Suprapubic skin (tissue), 4 donors: ENCODE measurements at places on chromosomes 12 and 14. TPM values are rescaled to one million over a fixed set of nuclear protein-coding genes. Genes with fewer than 3 reads are reported as not detected.

DNA sequence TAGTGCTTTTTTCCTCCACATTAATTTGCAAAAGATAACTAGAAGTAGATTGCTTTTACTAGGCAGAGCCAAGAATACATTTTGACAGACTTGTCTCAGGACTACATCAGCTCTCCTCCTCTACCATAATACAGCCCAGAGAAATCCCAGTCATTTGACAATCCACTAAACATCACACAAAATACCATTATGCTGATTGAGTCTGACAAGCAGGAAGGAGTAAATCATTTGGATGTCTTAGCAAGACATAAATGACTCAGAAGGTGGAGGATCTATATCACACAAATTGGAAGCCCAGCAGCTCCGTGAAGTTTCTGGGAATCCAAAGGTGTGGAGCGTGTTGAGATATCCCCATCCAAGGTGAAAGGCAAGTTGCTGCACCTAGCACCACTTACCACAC, 75.4 kb upstream of the FKBP4 start:
- no peak overlapping the region for H3K4me3 ChIP-seq
- no peak overlapping the region for H3K27ac ChIP-seq
- H3K4me1 ChIP-seq = no peaks in the 10 kb centered on the region

DNA sequence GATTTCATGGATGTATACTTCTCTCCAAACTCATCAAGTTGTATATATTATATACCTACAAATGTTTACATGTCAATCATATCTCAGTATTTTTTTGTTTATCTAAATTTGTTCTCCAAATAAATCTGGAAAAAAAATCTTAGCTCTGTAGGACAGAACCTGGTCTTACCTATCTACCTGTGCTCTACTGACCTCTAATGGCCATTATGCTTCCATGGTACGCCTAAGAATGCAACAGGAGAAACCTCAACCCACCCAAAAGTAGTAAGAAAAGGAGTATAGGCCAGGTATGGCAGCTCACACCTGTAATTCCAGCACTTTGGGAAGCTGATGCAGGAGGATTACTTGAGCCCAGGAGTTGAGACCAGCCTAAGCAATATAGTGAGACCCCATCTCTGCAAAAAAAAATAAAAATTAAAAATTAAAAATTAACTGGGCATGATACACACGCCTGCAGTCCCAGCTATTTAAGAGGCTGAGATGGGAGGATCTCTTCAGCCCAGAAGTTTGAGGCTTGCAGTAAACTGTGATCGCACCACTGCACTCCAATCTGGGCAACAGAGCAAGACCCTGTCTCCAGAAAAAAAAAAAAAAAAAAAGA, 8.7 kb downstream of the OR11H4 start:
- no peak for DNase-seq
- no peaks in the 10 kb centered on the region for H3K4me1 ChIP-seq
- H3K36me3 ChIP-seq = no peaks in the 10 kb centered on the region
- H3K4me3 ChIP-seq = no peak overlapping the region
- H3K27ac ChIP-seq = no peak overlapping the region
- H3K27me3 ChIP-seq = no peaks in the 10 kb centered on the region

DNA sequence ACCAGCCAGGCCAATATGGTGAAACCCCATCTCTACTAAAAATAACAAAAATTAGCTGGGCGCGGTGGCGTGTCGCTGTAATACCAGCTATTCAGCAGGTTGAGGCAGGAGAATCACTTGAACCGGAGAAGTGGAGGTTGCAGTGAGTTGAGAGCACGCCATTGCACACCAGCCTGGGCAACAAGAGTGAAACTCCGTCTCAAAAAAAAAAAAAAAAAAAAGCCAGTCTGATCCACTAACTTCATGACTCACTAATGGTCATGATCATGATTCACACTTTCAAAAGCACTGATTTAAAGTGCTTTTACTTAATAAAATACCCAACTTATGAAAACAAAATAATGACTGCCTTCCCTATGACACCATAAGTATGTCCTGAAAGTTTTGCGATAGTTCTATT, 38.4 kb upstream of the CPM start:
- H3K4me3 ChIP-seq = no peak overlapping the region
- no peaks in the 10 kb centered on the region for H3K4me1 ChIP-seq
- no peaks in the 10 kb centered on the region for H3K27me3 ChIP-seq
- DNase-seq = no peak
- H3K36me3 ChIP-seq = no peaks in the 10 kb centered on the region

- H3K27ac ChIP-seq = no peak overlapping the region
- H3K4me1 ChIP-seq = no peaks in the 10 kb centered on the region
- no peak overlapping the region for H3K4me3 ChIP-seq
These were observed 296.6 kb downstream of the ADGRD1 start for GRCh38 chr12:131250028-131250950.

- H3K36me3 ChIP-seq = no peaks in the 10 kb centered on the region
- no peaks in the 10 kb centered on the region for H3K4me1 ChIP-seq
- H3K27me3 ChIP-seq = peaks cover 5% of the 10 kb centered on the region
- H3K27ac ChIP-seq = no peak overlapping the region
- DNase-seq = no peak
- no peak overlapping the region for H3K4me3 ChIP-seq
These were observed 11.1 kb upstream of the PIP4K2C start for GRCh38 chr12:57579677-57580465.

DNA sequence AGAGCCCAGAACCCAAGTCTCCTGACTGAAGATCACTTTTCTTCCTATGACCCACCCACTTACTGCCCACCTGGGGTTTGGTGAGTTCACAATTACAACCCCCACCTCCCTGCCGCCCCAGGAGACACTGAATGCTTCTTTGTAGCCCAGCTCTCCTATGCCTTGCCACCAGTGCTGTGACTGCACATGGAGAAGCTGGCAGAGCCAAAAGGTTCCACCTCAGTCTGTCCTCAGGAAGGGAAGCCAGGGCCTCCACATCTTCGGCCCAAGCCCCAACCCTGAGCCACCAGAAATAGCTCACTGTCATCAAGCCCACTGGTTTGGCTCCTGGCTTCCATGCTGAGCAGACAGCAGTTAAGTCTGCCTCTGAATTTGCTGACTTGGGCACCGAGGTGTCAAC, 25.6 kb downstream of the OTUB2 start:
- no peaks in the 10 kb centered on the region for H3K27me3 ChIP-seq
- DNase-seq = no peak
- H3K27ac ChIP-seq = no peak overlapping the region
- no peak overlapping the region for H3K4me3 ChIP-seq

DNA sequence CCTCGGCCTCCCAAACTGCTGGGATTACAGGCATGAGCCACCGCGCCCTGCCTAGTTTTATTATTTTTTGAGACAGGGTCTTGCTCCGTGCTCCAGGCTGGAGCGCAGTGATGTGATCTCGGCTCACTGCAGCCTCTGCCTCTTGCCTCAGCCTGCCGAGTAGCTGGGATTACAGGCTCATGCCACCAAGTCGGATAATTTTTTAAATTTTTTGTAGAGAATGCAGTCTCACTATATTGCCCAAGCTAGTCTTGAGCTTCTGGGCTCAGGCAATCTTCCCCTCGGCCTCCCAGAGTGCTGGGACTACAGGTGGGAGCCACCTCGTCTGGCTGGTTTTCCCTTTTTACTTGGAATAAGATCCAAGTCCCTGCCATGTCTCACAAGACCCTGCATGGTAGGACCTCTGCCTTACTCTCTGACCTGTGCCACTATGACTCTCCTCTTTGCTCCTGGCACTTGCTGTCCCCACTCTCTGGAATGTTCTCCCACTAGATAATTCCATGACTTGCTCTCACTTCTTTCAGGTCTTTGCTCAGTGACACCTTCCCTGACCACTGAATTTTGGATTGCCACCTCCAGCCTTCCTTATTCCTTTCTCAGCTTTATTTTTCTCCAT, 7.7 kb upstream of the RARG start:
- peaks cover 27% of the 10 kb centered on the region for H3K4me1 ChIP-seq
- H3K4me3 ChIP-seq = no peak overlapping the region
- H3K36me3 ChIP-seq = no peaks in the 10 kb centered on the region

DNA sequence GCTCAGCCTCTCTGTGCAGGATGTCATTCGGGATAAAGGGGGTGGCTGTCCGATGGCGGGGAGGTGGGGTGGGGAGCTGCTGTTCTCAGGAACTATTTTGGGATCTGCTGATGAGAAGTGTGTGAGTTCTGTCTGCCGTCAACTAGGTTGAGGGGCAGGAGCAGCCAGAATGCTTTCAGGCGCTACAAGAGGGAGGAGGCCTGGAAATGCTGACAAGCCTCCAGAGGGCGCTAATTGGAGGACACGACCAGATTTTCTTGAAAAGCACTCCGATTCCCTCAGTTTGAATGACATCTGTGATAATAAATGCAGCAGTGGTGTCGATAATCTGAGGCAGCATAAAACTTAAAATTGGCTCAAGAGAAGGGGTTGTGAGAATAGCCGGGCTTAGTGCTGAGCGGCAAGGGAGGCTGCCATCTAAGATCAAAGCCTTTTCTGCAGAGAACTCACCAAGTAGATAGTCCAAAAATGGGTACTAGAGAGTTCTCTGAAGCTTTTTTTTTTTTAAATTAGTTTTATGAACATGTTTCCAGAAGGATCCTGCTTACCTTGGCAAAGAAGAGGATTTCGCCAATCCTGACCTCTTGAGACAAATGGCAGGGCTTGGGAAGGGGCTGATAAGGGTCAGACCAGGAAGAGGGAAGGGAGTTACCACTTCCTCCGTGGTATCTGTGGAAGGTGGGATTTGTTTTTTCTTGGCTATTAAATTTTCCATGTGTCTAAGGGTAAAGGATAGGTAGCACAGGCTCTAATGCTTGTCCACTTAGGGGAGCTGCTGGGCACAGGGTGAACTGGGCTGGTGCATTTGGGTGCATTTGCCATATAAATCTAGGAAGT, 94.4 kb downstream of the CRACR2A start:
- no peaks in the 10 kb centered on the region for H3K4me1 ChIP-seq
- peaks cover 13% of the 10 kb centered on the region for H3K36me3 ChIP-seq

- no peak overlapping the region for H3K4me3 ChIP-seq
- H3K4me1 ChIP-seq = peaks cover 38% of the 10 kb centered on the region
- no peak for DNase-seq
- H3K36me3 ChIP-seq = no peaks in the 10 kb centered on the region
These were observed 100.7 kb downstream of the SCARB1 start for GRCh38 chr12:124762791-124763593.

- no peak overlapping the region for H3K4me3 ChIP-seq
- H3K36me3 ChIP-seq = no peaks in the 10 kb centered on the region
- no peak overlapping the region for H3K27ac ChIP-seq
- H3K27me3 ChIP-seq = no peaks in the 10 kb centered on the region
- DNase-seq = no peak
These were observed 263.0 kb upstream of the SOX5 start for GRCh38 chr12:24212496-24212895.

GRCh38 chr12:123879101-123879500, 93.5 kb downstream of the CCDC92 start:
- no peak overlapping the region for H3K4me3 ChIP-seq
- no peaks in the 10 kb centered on the region for H3K36me3 ChIP-seq
- H3K27ac ChIP-seq = no peak overlapping the region
- H3K27me3 ChIP-seq = peaks cover 17% of the 10 kb centered on the region

DNA sequence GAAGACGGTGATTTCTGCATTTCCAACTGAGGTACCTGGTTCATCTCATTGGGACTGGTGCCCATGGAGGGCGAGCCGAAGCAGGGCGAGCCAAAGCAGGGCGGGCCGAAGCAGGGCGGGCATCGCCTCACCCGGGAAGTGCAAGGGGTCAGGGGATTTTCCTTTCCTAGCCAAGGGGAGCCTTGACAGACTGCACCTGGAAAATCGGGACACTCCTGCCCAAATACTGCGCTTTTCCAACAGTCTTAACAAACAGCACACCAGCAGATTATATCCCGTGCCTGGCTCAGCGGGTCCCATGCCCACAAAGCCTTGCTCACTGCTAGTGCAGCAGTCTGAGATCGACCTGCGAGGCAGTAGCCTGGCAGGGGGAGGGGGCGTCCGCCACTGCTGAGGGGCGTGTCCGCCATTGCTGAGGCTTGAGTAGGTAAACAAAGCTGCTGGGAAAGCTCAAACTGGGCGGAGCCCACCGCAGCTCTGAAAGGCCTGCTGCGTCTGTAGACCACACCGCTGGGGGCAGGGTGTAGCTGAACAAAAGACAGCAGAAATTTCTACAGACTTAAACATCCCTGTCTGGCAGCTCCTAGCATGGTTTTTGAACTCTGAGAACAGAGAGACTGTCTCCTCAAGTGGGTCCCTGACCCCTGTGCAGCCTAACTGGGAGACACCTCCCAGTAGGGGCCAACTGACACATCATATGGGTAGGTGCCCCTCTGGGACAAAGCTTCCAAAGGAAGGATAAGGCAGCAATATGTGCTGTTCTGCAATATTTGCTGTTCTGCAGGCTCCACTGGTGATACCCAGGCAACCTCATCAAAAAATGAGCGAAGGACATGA, 77.2 kb downstream of the BAZ1A start:
- no peak overlapping the region for H3K4me3 ChIP-seq
- no peak for DNase-seq
- no peaks in the 10 kb centered on the region for H3K4me1 ChIP-seq
- H3K27me3 ChIP-seq = no peaks in the 10 kb centered on the region
- H3K27ac ChIP-seq = no peak overlapping the region

TMEM19 gene
- total RNA-seq = 35.1 TPM

ANO4 gene
- 0.30 TPM for total RNA-seq

KRT75 gene
- 14.6 TPM for total RNA-seq

PPP1R36 gene
- 2.7 TPM for total RNA-seq

CEBPE gene
- total RNA-seq = not detected
